ENCODE measurements at places on chromosomes 12 and 14.

- no peak for DNase-seq
These were observed 113.4 kb downstream of the ETV6 start for GRCh38 chr12:11762723-11763326.

DNA sequence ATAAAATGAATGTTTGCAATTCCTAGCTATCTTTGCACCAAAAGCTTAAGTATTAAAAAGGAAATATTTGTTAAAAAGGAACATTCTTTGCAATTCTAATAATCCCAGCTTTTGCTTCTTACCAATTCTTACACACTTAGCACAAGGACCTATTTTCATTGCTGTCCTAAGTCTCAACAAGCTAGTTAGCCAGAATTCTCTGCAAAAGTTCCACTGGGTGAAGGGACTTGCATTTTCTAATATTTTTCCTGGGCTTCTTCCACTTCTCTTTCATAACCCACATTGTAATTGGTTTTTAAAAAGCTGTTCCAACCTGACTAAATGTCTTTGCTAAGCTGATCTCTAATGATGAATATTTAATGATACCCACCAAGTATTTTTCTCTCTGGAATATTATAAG is 307.7 kb upstream of the DIO2 start:
- no peak for DNase-seq

DNA sequence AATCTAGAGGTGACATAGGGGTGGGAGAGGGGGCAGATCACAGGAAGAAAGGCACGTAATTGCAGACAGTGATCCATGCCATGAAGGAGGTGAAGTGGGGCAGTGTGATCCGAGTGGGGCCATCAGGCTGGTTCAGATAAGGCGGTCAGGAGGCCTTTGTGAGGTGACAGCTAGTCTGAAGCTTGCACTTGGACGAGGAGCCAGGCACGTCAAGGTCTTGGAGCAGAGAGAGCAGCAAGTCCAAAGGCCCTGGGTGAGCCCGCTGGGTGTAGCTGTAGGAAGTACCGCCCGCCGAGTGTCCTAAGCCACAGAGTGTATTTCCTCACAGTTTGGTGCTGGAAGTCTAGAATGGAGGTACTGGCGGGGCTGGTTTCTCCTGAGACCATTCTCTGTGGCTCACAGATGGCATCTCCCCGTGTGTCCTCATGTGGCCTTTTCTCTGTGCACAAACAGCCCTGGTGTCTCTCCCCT is 23.6 kb downstream of the RHOF start:
- DNase-seq, result no peak

DNA sequence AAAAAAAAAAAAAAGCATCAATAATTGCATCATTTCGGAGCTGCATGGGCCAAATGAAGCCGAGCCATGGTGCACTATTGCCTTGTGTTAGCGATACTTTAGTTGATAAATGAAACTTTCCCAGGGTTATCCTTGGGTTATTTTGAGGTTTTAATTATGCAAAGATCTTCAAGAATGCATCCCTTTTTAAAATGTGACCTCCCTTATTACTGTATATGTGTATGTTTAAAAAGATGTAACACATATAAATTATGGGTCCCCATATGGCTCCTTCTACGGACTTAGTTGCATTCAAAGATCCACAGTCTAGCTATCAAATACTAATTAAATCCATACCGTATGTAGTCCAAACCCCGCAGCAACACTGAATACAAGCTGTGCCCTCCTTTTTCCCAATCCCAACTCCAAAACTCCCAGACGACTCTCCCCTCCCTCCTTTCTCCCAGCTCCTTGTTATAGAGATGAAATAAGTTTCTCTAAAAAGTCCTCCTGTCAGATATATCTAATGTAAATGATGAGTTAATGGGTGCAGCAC is 129.3 kb upstream of the MAP1LC3B2 start:
- DNase-seq, result no peak

Data from posterior vena cava (tissue), 2 donors.